ENCODE measurements at places on chromosomes 16 and 17.

GRCh38 chr17:40188694-40189093 lies 11.4 kb downstream of the RAPGEFL1 start:
- no peak for DNase-seq

GRCh38 chr17:60345233-60345632 lies 46.7 kb downstream of the USP32 start:
- DNase-seq = no peak

DNA sequence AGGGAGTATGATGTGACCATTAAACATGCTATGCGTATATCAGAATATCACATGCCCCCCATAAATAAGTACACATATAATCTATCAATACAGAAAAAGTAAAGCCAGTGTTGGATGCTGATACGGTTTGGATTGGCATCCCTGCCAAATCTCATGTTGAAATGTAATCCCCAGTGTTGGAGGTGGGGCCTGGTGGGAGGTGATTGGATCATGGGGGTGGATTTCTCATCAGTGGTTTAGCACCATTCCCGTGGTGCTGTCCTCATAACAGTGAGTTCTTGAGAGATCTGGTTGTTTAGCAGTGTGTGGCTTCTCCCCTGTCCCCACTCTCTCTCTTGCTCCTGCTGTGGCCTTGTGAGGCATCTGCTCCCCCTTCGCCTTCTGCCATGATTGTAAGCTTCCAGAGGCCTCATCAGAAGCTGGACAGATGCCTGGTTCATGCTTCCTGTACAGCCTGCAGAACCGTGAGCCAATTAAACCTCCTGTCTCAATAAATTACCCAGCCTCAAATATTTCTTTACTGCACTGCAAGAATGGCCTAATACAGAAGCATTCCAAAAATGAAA lies 88.9 kb downstream of the AATF start:
- no peak for DNase-seq

GRCh38 chr16:8370374-8371270 lies 219.7 kb downstream of the TMEM114 start:
- no peak for DNase-seq

GRCh38 chr16:55499951-55500529 lies 8.8 kb upstream of the LPCAT2 start:
- DNase-seq = no peak

- DNase-seq = no peak
These were observed 58.5 kb downstream of the BAHCC1 start for GRCh38 chr17:81453712-81454111.

- DNase-seq = no peak
These were observed 15.8 kb upstream of the RPL13 start for GRCh38 chr16:89544713-89545043.

DNA sequence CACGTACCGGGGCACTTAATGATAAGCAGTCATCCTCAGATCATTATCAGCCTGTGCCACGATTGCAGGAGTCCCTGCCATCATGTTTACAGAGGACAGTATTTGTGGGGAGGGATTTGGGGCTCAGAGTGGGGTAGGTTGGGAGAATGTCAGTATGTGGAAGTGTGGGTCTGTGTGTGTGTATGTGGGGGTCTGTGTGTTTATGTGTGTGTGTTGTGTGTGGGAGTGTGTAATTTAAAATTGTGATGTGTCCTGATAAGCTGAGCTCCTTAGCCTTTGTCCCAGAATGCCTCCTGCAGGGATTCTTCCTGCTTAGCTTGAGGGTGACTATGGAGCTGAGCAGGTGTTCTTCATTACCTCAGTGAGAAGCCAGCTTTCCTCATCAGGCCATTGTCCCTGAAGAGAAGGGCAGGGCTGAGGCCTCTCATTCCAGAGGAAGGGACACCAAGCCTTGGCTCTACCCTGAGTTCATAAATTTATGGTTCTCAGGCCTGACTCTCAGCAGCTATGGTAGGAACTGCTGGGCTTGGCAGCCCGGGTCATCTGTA lies 13.5 kb upstream of the EFCAB13 start:
- no peak for DNase-seq

DNA sequence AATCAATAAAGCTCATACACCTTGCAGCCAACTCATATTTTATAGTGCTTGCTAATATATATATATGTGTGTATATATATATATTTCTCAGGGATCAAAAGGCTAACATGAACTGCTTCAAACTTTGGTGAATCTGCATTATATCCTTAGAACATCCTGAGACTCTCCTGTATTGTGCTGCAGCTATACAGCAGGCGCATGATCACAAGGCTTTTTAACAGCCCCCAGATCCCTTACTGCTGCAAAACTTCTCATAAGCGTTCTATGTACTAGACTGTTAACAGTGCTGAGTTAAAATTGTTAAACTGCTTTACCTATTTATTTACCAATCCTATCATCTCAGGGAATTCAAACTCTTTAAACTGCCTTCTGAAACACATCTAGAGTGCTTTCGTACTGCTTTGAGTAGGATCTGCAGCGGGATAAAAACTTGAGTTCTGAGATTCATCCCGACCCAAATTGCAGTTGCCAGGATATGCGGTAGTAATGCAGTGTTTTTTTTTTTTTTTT lies 1.3 kb downstream of the GPATCH8 start:
- DNase-seq = no peak
